ENCODE measurements at places on chromosomes 2 and 18. TPM values are rescaled to one million over a fixed set of nuclear protein-coding genes. Genes with fewer than 3 reads are reported as not detected.

Gene SH3BP4
- 38.9 TPM for total RNA-seq

Gene ANKRD23
- 1.8 TPM for total RNA-seq

Gene KIF5C
- 0.28 TPM for total RNA-seq

Gene DPYSL5
- 5.6 TPM for total RNA-seq

Gene SCN7A
- total RNA-seq, result not detected

Gene CYRIA
- total RNA-seq, result 0.72 TPM

Gene SLC25A12
- total RNA-seq, result 13.4 TPM

Gene C2orf66
- total RNA-seq, result 0.08 TPM

Gene TM4SF20
- total RNA-seq, result 7.0 TPM

Gene MAP3K20
- total RNA-seq, result 33.3 TPM

Gene SOX11
- not detected for total RNA-seq

Gene RNF152
- 0.22 TPM for total RNA-seq

Gene GPR35
- 1.0 TPM for total RNA-seq

Gene MARCHF4
- 21.4 TPM for total RNA-seq

Gene SIX3
- 4.1 TPM for total RNA-seq

Gene VSNL1
- total RNA-seq, result not detected

Gene B4GALT6
- total RNA-seq, result 4.1 TPM

Gene TUBA4B
- 0.10 TPM for total RNA-seq

Gene UGT1A8
- 0.10 TPM for total RNA-seq

Gene SLC4A1AP
- total RNA-seq, result 29.3 TPM

Gene C1QL2
- 0.31 TPM for total RNA-seq

Gene DSG2
- 59.6 TPM for total RNA-seq

Gene SERPINB13
- not detected for total RNA-seq

Gene HAAO
- total RNA-seq, result not detected

Measured in A549 treated with AZD2906 at 1 μM for 4 hours (cell line).